HFFc6 (cell line): ENCODE measurements at places on chromosomes 13 and 19. TPM values are rescaled to one million over a fixed set of nuclear protein-coding genes. Genes with fewer than 3 reads are reported as not detected.

DNA sequence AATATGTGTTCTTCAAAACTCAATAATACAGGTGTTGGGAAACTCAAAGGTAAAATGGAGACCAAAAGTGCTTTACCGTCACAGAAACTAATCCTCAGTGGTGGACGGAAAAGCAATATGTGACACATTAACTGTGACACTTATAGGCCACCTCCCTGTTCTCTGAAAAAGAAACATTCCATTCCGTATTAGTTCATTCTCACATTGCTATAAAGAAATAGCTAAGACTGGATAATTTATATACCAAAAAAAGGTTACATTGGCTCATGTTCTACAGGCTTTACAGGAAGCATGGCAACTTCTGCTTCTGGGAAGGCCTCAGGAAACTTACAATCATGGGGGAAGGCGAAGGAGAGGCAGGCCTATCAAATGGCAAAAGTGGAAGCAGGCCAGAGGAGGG, 435.3 kb upstream of the HTR2A start:
- peaks cover 5% of the 10 kb centered on the region; the same call in 1 of the 2 replicates for H3K36me3 ChIP-seq
- peak; percentile 42 for DNase-seq
- peak overlapping the region; percentile 38; the same call in 1 of the 2 replicates for H3K27ac ChIP-seq
- peak overlapping the region; percentile 6; the same call in 1 of the 2 replicates for H3K4me3 ChIP-seq
- H3K4me1 ChIP-seq = peaks cover 28% of the 10 kb centered on the region; the same call in 1 of the 2 replicates

DNA sequence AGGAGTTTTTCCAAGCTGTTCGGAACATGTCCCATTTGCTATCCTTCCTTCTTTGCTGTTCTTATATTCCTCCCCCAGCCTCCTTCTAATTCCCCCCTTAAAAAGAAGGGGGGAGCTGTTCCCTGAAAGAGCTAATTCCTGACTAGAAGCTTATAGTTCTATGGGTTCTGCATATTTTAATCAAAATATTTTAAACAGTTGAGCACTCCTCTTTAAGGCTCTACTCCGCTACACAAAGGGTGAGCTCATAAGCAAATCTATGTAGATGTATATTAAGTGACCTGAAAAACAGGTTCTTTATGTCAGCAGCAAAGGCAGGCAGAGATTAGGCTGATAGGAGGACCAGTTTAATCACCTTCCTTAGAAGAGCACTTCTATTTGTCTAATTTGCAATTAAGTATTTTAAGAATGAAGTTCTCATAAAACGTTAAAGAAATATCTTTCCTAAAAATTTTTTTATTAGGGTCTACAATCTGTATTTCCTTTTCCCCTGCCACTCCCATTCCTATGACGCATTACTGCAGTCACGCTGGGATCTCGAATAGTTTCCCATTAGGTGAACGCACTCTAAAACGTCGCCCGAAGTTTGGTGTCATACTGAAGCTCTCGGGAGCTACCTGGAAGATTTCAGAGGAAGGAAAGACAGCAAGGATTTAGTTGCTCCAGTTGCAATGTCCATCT, 5.2 kb downstream of the EFNB2 start:
- peaks cover 6% of the 10 kb centered on the region; the same call in 1 of the 2 replicates for H3K27me3 ChIP-seq
- DNase-seq = no peak
- H3K4me1 ChIP-seq = peaks cover 39% of the 10 kb centered on the region
- peak overlapping the region; percentile 93 for H3K4me3 ChIP-seq
- H3K36me3 ChIP-seq = peaks cover 13% of the 10 kb centered on the region; the same call in 1 of the 2 replicates

CILP2 gene
- total RNA-seq = 0.13 to 0.16 TPM (median 0.16 TPM) in 3 replicates

- H3K36me3 ChIP-seq = no peaks in the 10 kb centered on the region
- H3K27ac ChIP-seq = no peak overlapping the region
- peak; percentile 20 for DNase-seq
- H3K4me1 ChIP-seq = peaks cover 6% of the 10 kb centered on the region; the same call in 1 of the 2 replicates
- no peaks in the 10 kb centered on the region for H3K27me3 ChIP-seq
- H3K4me3 ChIP-seq = no peak overlapping the region
These were observed 269.4 kb upstream of the NBEA start for GRCh38 chr13:34672631-34673030.

ENOX1 gene
- total RNA-seq = 0.60 to 3.2 TPM (median 2.4 TPM) in 3 replicates

OR7A5 gene
- total RNA-seq = not detected in 2 replicates

DNA sequence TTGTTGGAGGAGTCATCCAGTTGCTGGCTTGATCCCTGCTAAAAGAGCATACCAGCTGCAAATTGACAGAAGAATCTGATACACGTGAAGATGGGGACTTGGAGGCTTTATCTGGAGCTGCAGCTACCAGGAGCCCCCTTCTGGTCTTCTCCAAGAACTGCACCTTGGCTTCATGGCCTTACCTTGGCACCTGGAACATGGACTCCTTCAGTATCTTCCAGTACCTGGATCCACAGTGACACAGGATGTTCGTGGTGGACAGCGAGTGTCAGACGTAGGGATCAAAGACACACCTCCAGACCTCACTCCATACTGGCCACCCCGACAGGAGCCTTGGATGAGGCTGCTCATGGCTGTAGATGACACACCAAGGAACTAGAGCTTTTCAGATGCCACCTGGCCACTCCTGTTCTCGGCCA, 9.9 kb upstream of the ACSBG2 start:
- no peaks in the 10 kb centered on the region for H3K36me3 ChIP-seq
- 0 out of 2 replicates have a peak overlapping the region, but pooled peaks have one; percentile 24 for H3K27ac ChIP-seq
- peaks cover 6% of the 10 kb centered on the region; the same call in 1 of the 2 replicates for H3K27me3 ChIP-seq
- DNase-seq = peak; percentile 78
- no peak overlapping the region for H3K4me3 ChIP-seq

DNA sequence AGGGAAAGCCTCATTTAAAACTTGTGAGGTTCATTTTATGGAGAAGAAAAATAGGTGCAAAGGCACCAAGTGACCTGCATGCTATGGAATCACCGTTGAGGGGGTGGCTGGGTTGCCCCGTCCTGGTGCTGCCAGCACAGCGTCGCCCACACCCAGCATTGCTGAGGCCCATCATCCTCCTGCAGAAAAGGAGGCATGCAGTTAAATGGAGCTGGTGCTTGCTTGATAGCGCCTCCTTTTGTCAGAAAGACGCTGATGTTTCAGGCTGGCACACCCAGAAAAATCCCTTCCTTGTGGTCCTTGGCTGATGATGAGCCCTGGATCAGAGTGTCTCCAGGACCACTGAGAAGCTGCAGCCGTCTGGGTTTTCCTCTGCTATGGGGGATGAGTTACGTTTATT, 36.9 kb downstream of the DHRS12 start:
- DNase-seq = no peak
- no peak overlapping the region for H3K4me3 ChIP-seq
- H3K4me1 ChIP-seq = peaks cover 35% of the 10 kb centered on the region

DNA sequence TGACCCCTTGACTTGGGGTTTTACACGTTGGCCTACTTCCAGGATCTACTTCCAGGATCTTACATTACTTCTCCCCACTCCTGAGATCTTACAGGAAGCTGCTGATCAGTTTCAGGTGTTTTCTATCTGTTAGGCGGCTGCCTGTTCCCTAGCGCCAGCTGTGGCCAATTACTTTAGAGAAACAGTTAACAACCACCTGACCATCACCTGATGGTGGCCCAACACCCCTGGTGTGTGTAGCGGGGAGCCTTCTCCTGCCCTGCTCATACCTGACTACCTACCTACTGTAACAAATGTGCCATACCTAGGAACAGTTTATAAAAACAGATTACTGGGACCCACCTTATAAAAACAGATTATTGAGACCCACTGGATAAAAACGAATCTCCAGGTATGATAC, 2.8 kb upstream of the POP4 start:
- H3K4me1 ChIP-seq = peaks cover 7% of the 10 kb centered on the region
- H3K36me3 ChIP-seq = no peaks in the 10 kb centered on the region
- no peak overlapping the region for H3K27ac ChIP-seq
- DNase-seq = no peak
- H3K4me3 ChIP-seq = no peak overlapping the region

ZSCAN4 gene
- total RNA-seq = not detected in 3 replicates

DNA sequence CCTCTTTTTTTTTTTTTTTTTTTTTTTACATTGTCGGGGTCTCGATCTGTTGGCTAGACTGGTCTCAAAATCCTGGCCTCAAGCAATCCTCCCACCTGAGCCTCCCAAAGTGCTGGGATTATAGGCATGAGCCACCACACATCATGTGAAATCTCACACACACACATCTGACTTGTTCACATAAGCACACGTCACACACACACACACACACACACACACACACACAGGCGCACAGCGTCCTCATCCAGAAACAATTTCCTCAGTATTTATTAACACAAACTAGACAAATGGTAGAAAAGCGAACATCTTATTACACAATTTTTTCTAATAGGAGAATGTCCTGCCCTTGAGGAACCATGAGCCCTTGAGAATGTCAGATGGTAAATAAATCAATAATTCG, 5.1 kb upstream of the SYCN start:
- no peaks in the 10 kb centered on the region for H3K36me3 ChIP-seq
- no peak for DNase-seq
- H3K4me1 ChIP-seq = no peaks in the 10 kb centered on the region
- peaks cover 46% of the 10 kb centered on the region for H3K27me3 ChIP-seq

HSH2D gene
- total RNA-seq = not detected in 2 replicates

CGB8 gene
- total RNA-seq = 0.82 to 3.8 TPM (median 1.0 TPM) in 3 replicates

DNA sequence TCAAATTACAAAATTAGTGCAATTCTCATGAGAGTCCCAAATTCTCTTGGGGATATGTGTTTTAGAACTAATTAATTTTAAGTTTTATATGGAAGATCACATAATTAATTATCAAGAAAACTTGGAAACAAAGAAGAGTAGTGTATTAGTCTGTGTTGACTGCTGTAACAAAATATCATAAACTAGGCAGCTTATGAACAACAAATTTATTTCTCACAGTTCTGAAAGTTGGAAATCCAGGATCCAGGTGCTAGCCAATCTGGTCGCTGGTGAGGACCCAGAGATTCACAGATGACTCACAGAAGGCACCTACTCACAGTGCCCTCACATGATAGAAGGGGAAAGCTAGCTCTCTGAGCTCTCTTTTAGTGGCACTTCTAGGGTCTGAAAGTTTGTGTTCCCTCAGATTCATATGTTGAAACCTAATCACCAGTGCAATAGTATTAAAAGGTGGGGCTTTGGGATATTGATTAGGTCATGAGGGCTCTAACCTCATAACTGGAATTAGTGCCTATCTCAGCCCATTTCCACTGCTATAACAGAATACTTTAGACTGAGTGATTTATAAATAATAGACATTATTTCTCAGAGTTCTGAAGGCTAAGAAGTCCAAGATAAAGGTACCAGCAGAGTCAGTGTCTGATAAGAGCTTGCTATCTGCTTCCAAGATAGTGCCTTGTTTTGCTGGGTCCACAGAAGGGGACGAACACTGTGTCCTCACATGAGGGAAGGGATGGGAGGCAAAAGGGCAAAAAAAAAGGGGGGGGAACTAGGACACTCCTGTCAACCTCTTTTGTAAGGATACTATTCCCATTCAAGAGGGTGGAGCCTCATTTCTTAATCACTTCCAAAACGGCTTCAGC, 1.5 kb upstream of the ARGLU1 start:
- H3K4me3 ChIP-seq = no peak overlapping the region
- H3K27ac ChIP-seq = no peak overlapping the region
- DNase-seq = no peak
- H3K4me1 ChIP-seq = peaks cover 39% of the 10 kb centered on the region

DNA sequence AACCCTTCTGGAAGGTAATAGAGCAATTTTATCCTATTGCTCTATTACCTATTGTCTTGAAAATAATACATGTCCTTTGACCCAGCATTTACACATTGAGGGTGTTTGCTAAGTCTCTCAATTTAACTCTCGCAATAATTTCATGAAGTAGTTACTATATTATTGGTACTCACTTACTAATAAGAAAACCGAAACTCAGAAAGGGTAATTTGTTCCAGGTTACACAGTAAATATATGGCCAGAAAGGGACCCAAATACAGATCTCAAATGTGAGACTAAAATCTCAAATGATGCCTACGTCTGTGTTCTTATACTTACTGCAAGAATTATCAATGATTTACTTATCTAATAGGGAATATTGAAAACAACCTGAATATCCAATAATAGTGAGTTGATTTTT, 29.7 kb upstream of the FAM216B start:
- H3K4me1 ChIP-seq = peaks cover 18% of the 10 kb centered on the region
- peaks cover 11% of the 10 kb centered on the region for H3K27me3 ChIP-seq
- no peak overlapping the region for H3K27ac ChIP-seq
- no peaks in the 10 kb centered on the region for H3K36me3 ChIP-seq
- no peak overlapping the region for H3K4me3 ChIP-seq

TMEM86B gene
- total RNA-seq = 1.7 to 2.2 TPM (median 2.2 TPM) in 3 replicates

ZNF573 gene
- 6.2 to 8.1 TPM (median 6.9 TPM) in 3 replicates for total RNA-seq

CRLF1 gene
- total RNA-seq = 1.1 and 1.6 TPM in 2 replicates

- peak; percentile 24 for DNase-seq
- peaks cover 16% of the 10 kb centered on the region for H3K27me3 ChIP-seq
- H3K4me1 ChIP-seq = peaks cover 37% of the 10 kb centered on the region
- H3K36me3 ChIP-seq = peaks cover 11% of the 10 kb centered on the region; the same call in 1 of the 2 replicates
- peak overlapping the region; percentile 88 for H3K27ac ChIP-seq
These were observed 536 bp upstream of the AKAP8 start for GRCh38 chr19:15379999-15380647.

PLEKHF1 gene
- 2.5 to 3.1 TPM (median 2.6 TPM) in 3 replicates for total RNA-seq

CCDC97 gene
- 15.7 to 17.9 TPM (median 16.7 TPM) in 3 replicates for total RNA-seq

- no peaks in the 10 kb centered on the region; the same call in 1 of the 2 replicates for H3K27me3 ChIP-seq
- H3K36me3 ChIP-seq = peaks cover 11% of the 10 kb centered on the region
- peak overlapping the region; percentile 89 for H3K27ac ChIP-seq
- no peak overlapping the region for H3K4me3 ChIP-seq
These were observed 6.9 kb downstream of the ETFB start for GRCh38 chr19:51359294-51359693.

GRCh38 chr13:84648069-84648640, 765.9 kb upstream of the SLITRK1 start:
- peaks cover 36% of the 10 kb centered on the region for H3K36me3 ChIP-seq
- no peak overlapping the region for H3K4me3 ChIP-seq
- DNase-seq = no peak
- H3K27me3 ChIP-seq = 0 out of 2 replicates have a peak, but pooled peaks cover 1% of the 10 kb centered on the region
